Right lobe of liver (tissue), 6 donors: ENCODE measurements at places on chromosomes 11 and 22.

DNA sequence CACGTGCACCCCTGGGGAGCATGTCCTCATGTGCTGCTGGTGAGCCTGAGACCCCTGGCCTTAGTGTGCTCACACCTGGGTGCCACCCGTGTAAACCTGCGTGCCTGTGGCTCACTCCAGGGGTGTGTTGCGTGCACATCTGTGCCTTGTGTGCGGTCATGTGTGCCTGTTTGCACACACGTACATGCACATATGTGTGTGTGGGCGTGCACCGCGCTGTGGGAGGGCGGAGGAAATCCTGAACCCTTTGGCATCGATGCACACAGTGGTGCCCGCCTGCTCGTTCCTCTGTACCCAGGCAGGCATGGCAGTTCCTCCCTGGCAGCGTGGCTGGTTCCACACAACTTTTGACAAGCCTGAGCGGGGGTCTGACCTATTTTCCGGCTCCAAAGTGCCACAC is 1181.9 kb downstream of the BRD1 start:
- H3K4me1 ChIP-seq: no peaks in the 10 kb centered on the region
- H3K27ac ChIP-seq: no peak overlapping the region
- no peaks in the 10 kb centered on the region for H3K36me3 ChIP-seq

DNA sequence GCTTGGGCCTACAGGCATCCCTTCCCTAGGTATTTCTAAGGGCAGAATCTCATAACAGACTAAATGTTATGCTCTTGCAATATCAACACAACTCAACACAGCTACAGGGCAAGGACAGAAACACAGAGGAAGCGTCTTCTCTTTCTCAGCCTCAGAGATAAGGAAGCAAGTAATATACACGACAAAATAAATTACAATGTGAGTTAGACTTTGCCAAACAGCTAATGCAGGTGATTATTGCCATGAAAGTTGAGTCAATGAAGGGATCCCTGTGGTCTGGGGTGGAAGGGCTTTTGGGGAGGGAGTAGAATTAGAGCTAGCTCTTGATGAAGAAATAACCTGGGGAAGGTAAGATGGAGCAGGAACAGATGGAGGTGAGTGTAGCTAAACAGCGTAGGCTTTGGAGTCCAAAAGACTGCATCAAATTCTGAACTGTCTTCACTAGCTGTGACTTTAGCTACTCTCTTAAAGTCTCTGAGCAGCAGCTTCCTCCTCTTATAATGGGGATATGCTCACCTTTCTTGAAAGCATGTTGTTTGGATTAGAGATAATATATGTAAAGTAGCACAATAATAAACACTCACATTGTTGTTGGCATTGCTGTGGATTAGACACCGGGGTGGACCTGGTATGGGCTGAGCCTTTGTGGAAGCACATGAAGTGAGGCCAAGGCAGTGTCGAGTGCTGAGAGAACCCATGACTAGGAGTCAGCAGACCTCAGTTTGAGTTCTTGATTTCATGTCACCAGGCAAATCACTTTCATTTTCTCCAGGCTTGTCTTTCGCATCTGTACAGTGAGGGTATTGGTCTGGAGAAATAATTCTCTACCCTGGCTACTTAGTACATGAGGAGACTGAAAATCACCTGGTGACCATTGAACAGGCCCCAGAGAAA is 41.0 kb upstream of the AQP11 start:
- no peak overlapping the region for H3K27ac ChIP-seq
- no peaks in the 10 kb centered on the region for H3K36me3 ChIP-seq
- no peaks in the 10 kb centered on the region for H3K4me1 ChIP-seq

GRCh38 chr11:10087186-10087922 is 206.7 kb downstream of the SBF2 start:
- no peak for DNase-seq
- no peaks in the 10 kb centered on the region for H3K4me1 ChIP-seq
- H3K4me3 ChIP-seq: no peak overlapping the region
- H3K36me3 ChIP-seq: no peaks in the 10 kb centered on the region

- no peak overlapping the region for H3K27ac ChIP-seq
- no peaks in the 10 kb centered on the region for H3K36me3 ChIP-seq
- H3K4me1 ChIP-seq: no peaks in the 10 kb centered on the region
- no peak for DNase-seq
- no peaks in the 10 kb centered on the region for H3K27me3 ChIP-seq
Observed at GRCh38 chr11:31664129-31664528, 147.0 kb downstream of the PAX6 start.

DNA sequence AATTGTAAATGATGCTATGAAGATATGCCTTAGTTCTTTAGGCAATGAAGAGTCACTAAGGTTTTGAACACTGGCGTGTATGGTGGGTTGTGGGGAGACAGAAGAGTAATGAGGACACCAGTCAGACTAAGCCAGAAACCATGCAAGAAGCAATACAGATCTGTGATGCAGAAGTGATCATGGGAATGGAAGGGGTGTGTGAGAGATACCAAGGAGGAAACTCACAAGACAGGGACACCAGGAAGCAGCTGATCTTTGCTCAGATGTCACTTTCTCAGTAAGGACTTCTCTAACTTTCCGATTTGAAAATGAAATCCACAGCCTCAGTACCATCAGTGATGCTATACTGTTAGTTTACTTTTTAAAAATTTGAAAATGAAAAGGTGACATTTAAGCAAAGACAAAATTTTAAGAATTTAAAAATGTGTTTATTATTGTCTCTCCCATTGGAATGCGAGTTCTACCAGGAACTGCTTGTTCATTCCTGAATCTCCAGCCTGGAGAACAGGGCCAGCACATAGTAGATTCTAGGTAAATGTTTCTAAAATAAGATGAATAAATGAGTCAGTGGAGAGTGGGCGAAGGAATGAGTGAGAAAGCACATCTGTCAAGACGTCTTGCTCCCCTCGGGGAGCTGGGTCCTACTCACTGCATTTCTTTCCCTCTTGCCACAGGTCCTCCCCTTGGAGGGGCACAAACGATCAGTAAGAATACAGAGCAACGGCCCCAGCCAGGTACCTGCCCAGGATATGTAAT is 60.4 kb downstream of the KCNJ1 start:
- DNase-seq: no peak
- H3K27me3 ChIP-seq: no peaks in the 10 kb centered on the region
- no peak overlapping the region for H3K4me3 ChIP-seq
- H3K36me3 ChIP-seq: no peaks in the 10 kb centered on the region

- H3K27me3 ChIP-seq: no peaks in the 10 kb centered on the region
- H3K27ac ChIP-seq: no peak overlapping the region
- no peak overlapping the region for H3K4me3 ChIP-seq
- no peak for DNase-seq
Observed at GRCh38 chr11:87430821-87431220, 393.1 kb downstream of the TMEM135 start.

GRCh38 chr11:2912498-2912897 is 16.7 kb downstream of the PHLDA2 start:
- no peaks in the 10 kb centered on the region for H3K36me3 ChIP-seq
- DNase-seq: no peak
- H3K4me1 ChIP-seq: no peaks in the 10 kb centered on the region
